Right cardiac atrium (tissue), 5 donors: ENCODE measurements at places on chromosomes 5 and 9. TPM values are rescaled to one million over a fixed set of nuclear protein-coding genes. Genes with fewer than 3 reads are reported as not detected.

DNA sequence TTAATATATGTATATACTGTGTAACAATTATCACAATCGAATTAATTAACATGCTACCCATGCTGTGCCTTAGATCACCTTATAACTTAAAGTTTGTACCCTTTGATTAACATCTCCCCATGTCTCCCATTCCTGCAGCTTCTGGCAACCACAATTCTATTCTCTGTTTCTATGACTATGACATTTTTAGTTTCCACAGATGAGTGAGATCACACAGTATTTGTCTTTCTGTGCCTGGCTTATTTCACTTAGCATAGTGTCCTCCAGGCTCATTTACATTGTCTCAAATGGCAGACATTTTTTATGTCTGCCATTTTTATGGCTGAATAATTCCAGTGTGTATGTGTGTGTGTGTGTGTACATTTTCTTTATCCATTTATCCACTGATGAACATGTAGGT lies 146.1 kb upstream of the SLC28A3 start:
- DNase-seq, result no peak

DNA sequence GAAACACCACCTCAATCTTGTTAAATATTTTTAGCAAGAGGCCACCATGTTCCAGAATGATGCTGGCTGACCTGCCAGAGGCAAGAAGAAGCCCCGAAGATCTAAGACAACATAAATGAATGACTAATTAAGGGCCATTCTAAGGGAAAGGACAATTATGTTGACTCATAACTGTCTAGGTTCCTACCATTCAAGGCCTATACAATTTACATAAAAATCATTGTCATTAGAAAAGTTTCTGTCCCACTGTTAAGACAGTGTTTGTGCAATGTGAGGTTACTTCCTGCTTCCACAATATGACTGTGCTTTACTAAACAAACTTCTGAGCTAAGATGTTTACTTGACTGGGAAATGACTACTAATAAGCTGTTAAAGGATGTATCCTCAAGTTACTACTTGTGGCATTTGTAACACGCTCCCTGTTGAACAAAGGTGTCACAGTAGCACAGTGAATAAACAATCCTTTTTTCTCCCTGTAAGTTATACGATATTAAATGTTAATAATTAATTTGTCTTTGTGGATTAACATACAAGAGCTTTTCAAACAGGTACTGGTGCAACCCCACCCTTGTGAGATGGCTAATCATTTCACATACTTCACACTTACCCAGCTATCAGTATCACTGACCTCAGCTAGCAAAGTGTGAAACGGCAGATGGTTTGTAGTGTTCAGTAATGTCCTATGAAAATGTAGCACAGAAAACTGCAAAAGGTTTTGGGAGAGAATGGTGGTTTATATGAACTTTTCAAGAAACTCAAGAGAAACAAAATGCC lies 195.8 kb downstream of the EFNA5 start:
- no peak for DNase-seq

DNA sequence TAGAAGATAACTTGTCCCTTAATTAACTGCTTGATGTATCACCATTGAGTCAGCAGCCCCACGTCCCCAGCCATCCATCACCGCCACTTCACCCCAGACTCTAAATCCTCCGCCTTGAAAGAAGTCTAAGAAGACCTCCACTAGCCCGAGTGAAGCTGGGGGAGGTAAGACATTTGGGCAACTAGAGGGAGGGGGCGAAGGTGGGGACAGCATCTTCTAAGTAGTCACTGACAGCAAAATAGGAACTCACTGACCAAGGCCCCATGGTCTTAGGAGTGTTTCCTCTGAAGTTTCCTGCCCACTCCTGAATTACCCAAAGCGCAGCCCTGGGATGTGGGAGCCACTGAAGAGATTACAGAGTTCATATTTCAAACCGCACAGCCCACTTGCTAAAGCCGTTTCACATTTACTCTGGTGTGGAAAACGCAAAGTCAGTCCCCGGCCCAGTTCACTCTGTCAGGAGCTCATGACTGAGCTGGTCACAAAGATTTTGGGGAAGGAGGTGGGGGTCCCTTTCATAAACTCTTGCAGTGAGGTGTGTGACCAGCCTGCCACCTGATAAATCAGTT lies 107.4 kb downstream of the LHFPL2 start:
- no peak for DNase-seq

GRCh38 chr5:109334056-109334455 lies 75.7 kb downstream of the PJA2 start:
- no peak for DNase-seq

- DNase-seq, result no peak
These were observed 5.6 kb downstream of the ADAMTSL2 start for GRCh38 chr9:133539991-133540697.

DNA sequence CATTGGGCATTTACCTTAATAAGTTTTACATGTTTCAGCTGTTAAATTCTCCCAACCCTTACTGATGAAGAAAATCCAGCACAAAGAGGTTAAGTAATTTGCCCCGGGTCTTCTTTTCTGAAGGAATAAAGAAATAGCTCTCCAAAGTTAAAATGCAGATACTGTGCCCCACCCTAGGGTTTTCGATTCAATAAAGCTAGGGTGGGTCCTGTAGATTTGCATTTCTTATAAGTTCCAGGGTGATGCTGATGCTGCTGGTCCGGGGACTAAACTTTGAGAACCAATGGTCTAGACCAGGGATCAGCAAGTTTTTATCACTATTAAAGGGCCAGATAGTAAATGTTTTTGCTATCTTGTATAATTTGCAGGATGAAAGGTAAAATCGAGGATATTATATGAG lies 156.7 kb downstream of the ADAMTS12 start:
- DNase-seq, result no peak

- no peak for DNase-seq
These were observed 198.5 kb upstream of the PANK3 start for GRCh38 chr5:168777651-168778050.

DNA sequence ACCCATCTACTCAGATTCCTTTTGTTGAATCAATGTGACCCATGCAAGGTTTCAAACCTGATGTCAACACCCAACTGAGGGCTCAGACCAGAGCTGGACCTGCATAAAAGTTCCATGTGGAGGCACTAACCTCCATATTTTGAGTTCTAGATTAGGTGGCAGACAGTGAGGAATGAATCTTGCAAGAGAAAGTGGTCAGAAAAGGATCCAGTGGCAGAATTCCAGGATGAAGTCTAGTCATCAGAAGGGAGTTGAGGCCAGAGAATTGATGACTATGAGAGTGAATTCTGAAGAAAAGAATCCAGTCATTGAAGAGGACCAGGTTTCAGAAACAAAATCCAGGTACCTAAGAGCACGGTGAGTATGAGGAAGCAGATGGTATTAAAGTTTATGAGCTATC lies 205.1 kb upstream of the RGMB start:
- DNase-seq, result no peak

- DNase-seq, result no peak
These were observed 128.2 kb downstream of the MED10 start for GRCh38 chr5:6250121-6250520.

DNA sequence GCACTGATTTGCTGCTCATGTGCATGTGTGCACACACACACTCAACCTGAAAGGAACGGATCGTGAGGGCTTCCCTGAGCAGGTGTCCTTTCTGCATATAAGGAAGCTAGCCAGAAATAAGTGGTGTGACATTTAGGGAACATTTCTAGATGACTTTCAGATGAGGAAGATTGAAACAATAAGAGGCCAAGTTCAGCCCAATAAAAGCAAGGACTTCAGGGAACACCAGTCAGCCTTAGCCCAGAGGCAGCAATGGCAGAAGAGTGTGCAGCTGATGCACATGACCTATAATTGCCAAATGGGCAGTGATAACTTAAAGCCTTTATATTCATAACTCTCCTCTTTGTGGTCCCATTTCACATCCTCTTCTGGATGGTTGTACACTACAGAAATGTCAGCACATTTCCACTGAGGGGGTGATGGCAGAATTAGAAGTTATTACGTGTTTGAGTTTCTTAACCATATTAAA lies 255.5 kb downstream of the TRIM32 start:
- DNase-seq, result no peak

DNA sequence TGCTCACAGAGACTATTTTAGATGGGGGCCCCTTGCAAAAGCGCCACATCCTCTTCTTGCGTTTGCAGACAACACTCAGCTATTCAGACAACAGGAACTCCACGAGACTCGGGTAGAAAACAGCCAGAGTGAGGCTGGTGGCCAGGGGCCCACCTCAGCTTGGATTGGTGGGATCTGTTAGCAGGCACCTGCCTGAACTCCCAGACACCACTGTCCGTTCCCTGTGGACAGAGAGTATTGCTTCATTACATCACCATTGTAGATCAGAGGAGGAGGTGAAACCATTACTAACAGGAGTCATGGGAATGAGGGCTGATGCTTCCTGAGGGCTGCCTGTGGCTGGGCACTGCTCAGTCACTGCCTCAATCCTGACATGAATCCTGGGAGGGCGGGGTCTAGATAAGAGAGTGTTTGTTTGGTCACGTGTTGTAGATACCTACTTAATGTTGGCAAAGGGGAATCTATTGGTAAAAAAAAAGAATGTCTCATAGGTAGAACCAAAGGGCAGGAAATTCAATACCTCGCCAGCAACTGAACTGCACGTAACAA lies 4.4 kb upstream of the RAPGEF1 start:
- DNase-seq, result no peak

- peak; percentile 81 for DNase-seq
These were observed 9.1 kb downstream of the PTCH1 start for GRCh38 chr9:95507464-95508241.

GRCh38 chr9:121322037-121322736 lies 47.9 kb downstream of the STOM start:
- DNase-seq, result no peak

DNA sequence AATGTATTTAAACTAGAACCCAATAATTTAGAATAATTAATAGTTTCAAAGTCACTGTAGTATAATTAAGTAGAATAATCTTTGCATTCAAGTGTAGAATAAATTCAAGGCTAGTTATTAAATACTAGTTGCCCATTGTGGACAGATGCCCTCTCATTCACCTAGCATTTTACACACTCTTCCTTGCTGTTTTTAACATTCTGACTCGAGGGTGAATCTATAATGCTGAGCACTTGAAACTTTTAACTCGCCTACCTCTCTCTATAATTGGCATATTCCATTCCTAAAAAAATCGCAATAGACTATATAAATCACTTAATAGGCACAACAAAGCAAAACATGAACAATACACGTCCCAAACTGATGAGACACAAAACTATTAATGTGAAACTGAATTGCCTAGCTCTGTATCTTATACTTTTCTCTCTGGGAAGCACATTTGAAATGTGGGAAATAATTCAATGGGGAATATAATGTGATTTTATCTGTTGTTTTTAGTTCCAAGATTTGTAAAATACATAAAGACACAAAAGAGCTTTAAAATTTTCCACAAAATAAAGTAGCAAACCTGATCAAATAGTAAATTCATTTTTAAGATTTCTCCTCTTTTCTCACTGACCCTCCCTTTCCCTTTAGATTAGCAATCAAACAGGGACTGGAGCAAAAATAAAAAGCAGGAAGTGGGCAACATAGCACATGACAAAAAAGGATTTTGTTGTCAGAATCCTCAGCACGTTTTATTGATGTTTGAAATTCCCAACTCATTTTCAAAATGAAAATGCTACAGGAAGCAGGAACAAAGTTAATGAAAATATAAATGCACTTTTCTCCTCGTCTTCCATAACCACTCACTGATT lies 295.6 kb downstream of the PDE4D start:
- DNase-seq, result no peak

DNA sequence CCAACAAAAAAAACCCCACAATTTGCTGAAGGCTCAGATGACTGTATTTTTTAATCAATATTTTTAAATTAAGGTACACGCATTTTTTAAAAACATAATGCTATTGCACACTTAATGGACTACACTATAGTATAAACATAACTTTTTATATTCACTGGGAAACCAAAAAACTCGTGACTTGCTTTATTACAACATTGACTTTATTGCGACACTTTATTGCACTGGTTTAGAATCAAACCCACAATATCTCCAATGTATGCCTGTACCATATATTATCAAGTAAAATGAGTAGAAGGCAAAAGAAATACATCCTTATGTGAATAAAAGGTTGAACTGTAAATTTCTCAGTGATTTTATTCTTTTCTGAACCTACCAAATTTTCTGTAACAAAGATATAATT lies 53.7 kb downstream of the RICTOR start:
- DNase-seq, result no peak

GRCh38 chr9:27771803-27772545 lies 198.7 kb upstream of the C9orf72 start:
- DNase-seq, result no peak

- no peak for DNase-seq
These were observed 133.2 kb upstream of the RFX3 start for GRCh38 chr9:3658964-3659363.

DNA sequence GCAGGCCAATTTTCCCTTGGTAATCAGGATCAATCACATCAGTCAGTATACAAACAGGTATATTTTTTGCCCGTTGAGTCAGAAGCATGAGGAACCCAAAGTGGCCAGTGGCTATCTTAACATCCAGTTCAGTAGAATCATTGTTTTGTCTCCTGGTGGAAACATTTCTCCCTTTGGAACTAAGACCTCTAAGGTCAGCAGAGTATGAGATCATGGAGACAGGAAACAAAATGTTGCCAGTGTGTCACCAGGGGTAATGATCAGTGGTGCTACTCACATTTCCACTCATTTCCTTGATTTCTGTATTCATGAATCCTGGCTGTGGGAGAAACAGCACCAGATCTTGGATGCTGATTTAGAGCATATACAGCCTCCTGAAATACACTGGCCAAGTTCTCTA lies 553.0 kb downstream of the CSNK1G3 start:
- no peak for DNase-seq

DNA sequence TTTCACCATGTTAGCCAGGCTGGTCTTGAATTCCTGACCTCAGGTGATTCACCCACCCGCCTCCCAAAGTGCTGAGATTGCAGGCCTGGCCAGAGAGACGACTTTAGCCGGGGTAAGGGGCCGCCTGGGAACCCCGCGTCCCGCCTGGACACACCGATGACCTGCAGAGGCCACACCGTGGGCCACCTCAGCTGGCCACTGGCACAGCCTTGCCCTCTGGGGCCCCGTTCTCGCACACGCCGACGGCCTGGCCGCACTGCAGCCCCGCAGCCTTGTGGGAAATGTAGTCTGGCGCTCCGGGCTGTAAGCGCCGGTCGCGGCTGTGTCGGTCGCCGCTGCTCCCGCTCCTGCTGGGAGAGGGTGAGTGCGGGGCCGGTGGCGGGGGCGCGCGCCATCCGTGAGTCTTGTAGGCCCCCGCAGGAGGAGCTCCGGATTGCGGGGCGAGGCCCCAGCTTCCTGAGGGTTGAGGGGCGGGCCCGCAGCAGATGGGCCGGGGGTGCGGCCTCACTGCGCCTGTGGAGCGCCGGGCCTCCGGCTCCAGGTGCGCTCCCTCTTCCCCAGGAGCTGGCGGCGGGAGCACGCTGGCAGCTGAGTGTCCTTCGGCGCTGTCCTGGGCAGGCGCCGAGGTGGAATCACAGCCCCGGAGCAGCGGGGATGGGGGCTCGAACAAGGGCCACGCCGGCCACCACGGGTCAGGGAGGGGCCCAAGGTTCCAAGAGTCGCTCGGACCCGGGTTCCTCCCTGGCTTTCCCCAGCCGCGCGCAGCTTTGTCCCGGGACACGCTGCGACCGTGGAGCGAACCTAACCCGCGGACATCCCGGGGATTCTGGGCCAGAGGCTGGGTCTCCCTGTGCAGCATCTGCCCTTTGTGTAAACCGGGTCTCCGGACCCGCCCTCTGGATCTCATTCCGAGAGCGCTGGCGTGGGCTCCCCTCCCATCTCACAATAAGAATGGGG lies at the start of gene ZFP2:
Gene ZFP2, plus strand, starts transcription at position 299 of the 957 bp plus-strand sequence. CDS start 35,401 bp downstream, outside the sequence.
- peak; percentile 86 for DNase-seq

CDH6 gene
- polyA plus RNA-seq, result 0.84 TPM

SLC25A2 gene
- polyA plus RNA-seq, result 0.14 TPM

SAXO1 gene
- polyA plus RNA-seq, result not detected

QRFP gene
- polyA plus RNA-seq, result 0.05 TPM

C5orf52 gene
- not detected for polyA plus RNA-seq

CDO1 gene
- polyA plus RNA-seq, result 25.6 TPM

CD180 gene
- polyA plus RNA-seq, result 0.11 TPM
